ENCODE measurements at places on chromosomes 3 and 15.

GRCh38 chr3:71300951-71301393, 282.6 kb downstream of the FOXP1 start:
- no peak for DNase-seq

GRCh38 chr15:54820098-54820497, 376.6 kb downstream of the RSL24D1 start:
- DNase-seq, result no peak

GRCh38 chr3:63976161-63976871, 47.0 kb downstream of the PSMD6 start:
- DNase-seq, result no peak

DNA sequence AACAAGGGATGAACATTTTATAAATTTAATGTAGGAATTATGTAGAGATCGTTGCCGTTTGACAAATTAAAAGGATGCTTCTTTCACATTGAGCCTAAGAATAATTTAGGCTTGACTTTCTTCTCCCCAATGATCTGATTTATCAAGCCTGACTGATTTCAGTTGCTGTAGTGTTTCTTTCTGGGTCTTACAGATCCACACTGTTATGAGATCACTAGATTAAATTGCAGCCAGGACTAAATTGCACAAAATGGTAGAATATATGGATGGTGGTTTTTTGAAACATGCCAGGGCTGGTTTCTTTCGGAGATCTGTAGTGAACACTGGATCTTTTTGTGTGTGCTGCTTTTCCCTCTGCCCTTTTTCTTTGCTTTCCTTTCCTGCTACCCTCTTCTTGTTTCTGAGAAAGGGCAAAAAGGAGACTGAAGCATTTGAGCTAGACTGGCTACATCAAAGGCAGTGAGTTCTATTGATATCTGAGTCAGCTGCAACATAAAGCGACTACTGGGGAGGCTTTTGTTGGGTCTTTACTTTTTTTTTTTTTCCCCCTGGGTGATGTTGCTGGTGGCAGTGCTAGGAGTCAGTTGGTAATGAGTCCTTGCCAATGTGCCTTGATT, 83.0 kb downstream of the AKAP13 start:
- no peak for DNase-seq

GRCh38 chr15:43966646-43967045, 139.8 kb downstream of the WDR76 start:
- no peak for DNase-seq

- no peak for DNase-seq
Measured at GRCh38 chr3:178960181-178960580, 111.4 kb downstream of the ZMAT3 start.

Measured in NCI-H1092 treated with DMSO at 0.1 percent for 48 hours (cell line).